ENCODE measurements at places on chromosomes 1 and 21.

GRCh38 chr1:85502625-85503083 lies 37.7 kb upstream of the DDAH1 start:
- no peak for DNase-seq

DNA sequence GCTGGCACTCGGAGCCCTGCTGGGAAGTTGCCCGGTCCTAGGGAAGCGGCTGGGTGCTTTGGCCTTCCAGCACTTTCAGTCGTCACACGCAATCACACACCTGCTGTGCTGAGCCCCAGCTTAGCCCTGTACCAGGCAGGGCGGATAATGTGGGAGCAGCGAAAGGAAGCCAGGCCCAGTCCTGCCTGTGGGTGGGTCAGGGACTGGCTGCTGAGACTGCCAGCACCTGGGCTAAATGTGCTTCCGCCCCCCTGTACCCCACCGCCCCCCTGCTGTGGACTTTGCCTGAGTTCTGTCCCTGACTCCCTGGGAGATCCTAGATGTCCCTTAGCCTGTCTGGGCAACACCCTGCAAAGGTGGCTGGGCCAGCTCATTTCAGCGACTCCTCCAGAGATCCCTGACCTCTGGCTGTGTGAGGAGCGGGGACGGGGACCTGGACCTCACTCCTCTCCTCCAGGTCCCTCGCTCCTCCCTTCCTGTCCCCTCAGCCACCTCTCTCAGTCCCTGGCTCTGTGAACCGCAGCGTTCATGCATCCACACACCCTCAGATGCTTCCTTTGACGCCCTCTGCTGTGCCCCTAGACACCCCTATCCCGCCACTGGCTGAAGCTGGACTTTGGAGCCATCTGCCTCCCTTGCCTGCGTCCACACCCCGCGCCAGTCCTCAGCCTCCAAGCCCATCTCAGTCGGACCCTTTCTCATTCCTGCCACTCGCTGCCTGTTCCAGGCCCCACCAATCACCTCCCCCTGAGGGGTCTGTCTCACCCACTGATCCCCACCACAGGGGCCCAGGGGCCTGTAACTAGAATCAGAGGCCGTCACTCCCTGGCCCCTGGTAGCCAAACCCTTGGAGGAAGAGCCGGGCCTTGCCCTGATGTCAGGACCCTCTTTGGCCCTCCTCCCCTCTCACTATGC lies 1.4 kb downstream of the MMEL1 start:
- no peak for DNase-seq

DNA sequence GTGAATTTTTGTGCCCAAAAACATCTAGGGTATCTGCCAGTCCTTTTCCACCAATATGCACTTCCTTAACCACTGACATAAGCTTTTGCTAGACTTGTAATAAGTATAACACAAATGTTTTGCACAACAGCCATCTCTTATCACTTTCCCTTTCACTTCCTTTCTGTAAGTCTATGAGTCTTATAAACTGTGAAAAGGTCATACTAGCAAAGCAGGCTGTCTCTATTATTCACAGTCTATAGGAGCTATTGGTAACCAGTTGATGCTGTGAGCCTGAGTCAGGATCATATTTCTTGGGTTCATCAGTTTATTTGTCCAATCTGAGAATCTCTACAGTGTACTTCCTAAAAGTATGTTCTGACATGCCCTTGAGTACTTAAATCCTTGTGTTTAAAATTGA lies 172.6 kb downstream of the CHRM3 start:
- no peak for DNase-seq

- DNase-seq, result no peak
Measured at GRCh38 chr1:112395256-112395820, 676 bp upstream of the CTTNBP2NL start.

DNA sequence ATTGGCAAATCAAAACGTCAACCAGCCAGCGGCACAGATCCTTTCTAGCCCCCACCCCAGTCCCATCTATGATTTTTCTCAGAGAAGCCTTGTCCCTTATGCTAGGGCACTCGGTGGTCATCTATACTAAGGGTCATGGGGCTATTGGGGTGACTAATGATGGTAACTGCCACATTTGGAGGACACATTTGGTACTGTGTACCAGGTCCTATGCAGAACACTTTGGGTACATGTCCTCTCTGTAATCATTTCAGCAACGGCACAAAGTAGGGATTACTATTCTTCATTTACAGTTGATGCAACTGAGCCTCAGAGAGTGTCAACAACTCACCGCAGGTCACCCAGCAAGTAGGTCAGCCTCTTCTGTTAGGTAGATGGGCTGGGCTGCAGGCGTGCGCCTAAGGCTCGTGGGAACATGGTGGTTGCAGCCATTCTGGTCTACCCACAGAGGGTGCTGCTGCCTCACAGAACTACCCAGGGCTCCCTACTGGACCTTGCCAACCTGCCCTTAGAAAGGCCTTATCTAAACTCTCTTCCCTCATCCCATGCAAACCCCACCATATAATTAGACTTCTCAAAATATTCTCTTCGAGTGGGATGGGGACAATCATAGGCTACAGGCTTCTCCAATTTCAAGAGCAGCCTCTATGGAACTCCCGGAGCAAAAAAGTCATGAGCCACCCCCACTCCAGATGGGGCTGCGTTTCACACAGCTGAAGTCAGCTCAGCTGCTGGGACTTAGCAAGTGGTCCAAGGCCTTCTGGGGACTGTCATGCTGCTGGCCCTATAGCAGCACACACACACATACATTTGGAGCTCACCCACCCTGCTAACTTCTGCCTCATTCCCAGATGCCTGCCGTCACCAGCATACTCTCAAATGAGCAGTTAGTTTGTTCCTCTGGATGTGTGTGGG lies 5.8 kb upstream of the SDHB start:
- DNase-seq, result peak; percentile 59

DNA sequence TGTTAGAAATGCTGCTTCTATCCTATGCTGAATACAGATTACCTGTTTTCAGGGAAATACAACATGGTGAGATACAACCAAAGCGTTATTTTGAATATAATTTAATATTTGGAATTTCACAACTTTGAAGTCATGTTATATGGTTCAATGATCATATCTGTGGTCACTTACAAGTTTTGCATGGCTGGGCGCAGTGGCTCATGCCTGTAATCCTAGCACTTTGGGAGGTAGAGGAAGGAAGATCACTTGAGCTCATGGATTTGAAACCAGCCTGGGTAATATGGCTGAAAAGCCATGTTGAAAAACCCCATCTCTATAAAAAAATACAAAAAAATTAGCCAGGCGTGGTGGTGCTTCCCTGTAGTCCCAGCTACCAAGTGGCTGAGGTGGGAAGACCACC lies 57.9 kb downstream of the DOP1B start:
- no peak for DNase-seq

DNA sequence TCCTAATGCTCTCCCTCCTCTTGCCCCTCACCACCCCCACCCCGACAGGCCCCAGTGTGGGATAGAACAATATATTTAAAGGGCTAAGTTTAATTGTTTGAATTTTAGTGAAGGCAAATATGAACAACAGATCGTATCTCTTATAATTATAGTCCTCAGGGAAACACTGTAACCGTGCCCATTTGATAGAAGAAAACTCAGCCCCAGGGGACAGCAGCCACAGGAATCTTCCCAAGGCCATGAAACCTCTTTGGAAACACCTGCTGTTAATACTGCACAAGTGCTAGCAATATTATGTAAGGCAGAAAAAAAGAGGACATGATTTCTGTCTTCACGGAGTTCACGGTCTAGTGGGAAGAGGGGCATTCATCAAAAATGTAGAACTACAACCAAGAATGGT lies 142.2 kb downstream of the URB2 start:
- DNase-seq, result no peak

GRCh38 chr1:86788300-86789206 lies 84.2 kb downstream of the SH3GLB1 start:
- no peak for DNase-seq

DNA sequence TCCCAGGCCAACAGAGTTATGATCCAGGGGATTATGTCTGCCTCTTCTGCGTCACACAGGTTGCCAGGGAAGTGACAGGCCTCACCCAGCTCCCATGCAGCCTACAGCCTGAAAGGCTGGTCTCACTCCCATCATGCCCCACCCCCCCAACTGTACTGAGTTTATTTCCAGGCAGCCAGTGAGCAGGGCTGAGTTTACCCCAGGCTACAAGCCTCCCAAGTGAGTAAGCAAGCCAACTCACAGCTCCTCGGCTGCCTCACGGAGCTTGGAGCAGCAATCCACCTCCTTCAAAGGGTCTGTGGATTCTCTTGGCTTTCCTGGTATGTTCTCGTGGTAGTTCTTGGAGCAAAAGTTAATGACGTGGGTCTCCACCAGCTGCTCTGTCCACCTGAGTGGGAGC lies 1147.6 kb upstream of the ADGRL4 start:
- DNase-seq, result no peak

DNA sequence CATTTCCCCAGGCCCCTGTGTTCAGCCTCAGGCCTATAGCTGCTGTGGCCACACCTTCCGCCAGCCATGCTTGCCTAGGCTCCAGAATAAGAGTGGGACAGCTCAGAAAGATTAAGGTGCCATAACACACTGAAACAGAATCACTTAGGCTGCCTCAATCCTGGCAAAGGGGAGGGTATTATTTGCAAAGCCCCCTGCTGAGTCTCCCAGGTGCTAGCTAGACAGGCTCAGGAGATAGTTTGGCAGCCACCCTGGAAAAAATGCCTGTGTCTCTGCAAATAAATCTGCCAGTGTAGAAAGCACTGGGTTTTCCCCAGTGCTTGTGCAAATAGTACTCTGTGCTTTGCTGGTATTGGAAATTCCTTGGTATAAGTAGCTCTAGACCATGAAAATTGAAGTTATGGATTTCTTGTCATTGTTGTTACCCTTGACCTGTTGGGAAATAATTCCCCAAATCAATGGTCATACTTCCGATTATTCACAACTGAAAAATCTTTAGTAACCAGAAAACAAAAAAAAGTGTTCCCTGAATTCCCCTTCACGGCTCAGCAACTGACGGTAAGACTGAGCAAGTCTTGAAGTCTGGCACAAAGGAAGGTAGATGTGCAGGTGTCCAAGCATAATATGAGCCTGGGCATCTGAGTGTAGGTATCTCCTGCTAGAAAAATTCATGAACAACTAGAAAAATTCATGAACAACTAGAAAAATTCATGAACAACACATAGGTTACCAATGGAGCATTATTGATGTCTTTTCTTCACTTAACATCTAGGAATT lies 56.9 kb downstream of the PROX1 start:
- no peak for DNase-seq

- no peak for DNase-seq
Measured at GRCh38 chr1:156399355-156400125, 30.5 kb downstream of the RHBG start.

GRCh38 chr1:206496131-206496793 lies 11.1 kb upstream of the RASSF5 start:
- DNase-seq, result peak; percentile 20

GRCh38 chr1:218034468-218034867 lies 250.6 kb upstream of the RRP15 start:
- DNase-seq, result no peak

DNA sequence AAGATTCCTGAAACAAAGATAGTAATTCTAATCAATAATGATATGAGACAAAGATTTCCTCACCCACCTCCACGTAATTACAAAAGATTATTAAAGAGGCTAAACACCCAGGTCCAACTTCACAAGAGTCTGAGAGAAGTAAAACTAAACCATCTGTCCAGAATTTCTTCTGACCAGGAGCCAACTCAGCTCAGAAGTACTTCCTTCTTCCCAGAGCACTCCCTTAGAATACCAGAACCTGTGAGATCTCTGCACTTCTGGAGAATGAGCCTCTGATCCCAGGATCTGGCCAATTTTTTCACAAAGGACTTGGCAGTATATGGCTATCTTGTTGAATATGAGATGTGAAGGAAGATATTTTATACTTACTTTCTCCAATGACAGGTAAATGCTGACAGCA lies 120.6 kb upstream of the PALMD start:
- no peak for DNase-seq

DNA sequence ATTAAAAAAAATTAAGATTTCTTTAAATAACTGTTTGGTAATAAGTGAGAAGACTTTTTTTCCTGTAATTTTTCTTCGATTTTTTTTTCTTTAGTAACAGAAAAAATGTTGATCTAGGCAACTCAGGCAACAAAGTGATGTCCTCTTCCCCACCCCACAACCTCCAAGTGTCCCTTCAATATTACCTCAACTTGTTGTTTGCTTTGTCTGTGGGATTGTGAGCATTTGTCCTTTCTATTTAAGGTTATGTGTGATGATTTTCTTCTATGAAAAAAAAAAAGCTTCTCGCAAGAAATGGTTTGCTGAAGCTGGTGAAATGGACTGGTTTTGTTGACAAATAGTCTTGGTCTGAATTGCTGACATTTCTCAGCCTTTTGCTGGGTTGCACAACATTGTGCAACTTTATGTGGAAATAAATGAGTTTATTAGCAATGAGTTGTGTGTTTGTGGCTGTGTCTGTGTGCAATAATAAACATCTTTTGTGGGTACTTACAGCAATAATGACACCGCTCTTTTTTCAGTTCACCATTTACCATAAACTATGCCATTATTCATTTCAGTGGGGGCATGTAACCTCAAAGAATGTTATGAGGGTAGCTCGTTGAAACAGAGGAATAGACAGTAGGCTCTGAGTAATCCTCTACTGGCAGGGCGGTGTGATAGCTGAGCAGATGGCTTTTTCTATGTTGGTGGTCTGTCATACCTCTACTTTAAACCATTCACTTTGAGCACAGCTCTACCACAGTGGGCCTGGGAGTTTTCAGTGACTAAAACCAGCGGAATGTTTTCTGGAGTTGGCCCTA lies 218.4 kb downstream of the HLX start:
- peak; percentile 30 for DNase-seq

- no peak for DNase-seq
Measured at GRCh38 chr1:156856282-156856785, 2.6 kb downstream of the INSRR start.

DNA sequence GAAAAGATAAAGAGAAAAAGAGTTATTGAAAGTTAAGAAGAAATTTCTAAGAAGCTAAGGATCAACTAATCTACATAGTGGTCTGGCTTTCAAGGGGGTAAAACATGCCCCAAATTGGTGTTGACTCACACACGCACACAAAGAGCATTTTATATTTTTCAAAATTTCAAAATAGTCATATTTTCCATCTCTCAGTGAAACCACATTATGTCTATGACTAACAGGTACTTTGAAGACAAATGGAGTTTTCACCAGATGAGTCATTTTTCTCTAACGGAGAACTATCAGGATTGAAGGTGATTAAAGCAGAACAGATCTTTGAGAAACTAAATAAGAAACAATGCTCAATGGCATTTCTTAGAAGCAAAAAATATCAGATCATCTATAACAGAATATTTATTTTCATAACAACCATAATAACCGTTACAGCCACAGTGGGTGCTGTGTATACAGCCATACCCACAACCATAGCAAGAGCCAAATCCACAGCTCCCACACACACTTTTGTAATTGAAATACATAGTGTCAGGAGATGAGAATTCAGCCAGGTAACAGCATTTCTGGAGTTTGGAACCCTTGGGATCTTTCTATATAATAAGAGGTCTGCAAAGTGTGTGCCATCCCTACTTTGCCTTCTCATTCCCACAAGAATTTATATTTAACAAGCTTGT lies at the start of gene KRTAP21-3:
Gene KRTAP21-3 (minus strand): TSS at position 539 of the 671 bp plus-strand sequence. CDS start 18 bp downstream, at position 521.
- DNase-seq, result no peak

Data from CD4-positive, alpha-beta T cell treated with Interferon gamma for 1 hour (primary cell).